Fibroblast of villous mesenchyme (primary cell): ENCODE measurements at places on chromosomes 12 and 14.

GRCh38 chr14:95855606-95856005 is 21.0 kb upstream of the TUNAR start:
- DNase-seq = no peak

DNA sequence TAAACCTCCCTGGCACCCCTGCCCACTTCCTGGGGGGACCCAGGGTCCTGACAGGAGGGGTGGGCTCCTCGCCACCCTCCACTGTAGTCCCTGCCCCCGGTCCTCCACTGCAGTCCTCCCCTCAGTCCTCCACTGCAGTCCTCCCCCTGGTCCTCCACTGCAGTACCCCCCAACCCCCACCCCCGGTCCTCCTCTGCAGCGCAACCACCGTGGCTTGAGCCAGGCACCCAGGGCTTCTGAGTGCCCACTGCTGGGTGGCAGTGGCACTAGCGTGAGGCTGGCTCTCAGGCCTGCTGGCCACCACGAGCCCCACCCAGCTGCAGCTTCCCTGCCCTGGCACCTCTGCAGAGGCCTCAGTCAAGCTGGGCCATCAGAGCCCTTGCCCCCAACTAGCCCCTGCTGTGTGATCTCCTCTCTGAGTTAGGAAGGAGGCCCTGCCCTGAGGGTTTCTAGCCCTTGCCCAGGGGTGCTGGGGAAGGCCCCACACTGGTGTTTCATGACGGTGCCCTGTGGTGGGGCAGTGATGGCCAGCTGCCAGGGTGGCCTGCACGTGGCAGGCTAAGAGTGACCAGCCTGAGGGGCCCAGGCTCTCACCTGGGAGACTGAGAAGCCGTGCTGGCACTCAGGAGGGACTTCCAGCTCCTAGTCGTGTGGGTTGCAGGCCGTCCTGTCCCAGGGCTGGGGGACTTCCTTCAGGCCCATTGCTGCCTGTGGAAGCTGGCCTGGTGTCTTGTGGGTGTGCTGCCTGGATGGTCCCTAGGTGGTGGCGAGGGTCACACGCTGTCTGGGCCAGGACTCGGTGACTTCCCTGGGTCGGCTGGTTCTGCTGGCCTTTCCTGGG is 9.7 kb downstream of the CEP170B start:
- no peak for DNase-seq

DNA sequence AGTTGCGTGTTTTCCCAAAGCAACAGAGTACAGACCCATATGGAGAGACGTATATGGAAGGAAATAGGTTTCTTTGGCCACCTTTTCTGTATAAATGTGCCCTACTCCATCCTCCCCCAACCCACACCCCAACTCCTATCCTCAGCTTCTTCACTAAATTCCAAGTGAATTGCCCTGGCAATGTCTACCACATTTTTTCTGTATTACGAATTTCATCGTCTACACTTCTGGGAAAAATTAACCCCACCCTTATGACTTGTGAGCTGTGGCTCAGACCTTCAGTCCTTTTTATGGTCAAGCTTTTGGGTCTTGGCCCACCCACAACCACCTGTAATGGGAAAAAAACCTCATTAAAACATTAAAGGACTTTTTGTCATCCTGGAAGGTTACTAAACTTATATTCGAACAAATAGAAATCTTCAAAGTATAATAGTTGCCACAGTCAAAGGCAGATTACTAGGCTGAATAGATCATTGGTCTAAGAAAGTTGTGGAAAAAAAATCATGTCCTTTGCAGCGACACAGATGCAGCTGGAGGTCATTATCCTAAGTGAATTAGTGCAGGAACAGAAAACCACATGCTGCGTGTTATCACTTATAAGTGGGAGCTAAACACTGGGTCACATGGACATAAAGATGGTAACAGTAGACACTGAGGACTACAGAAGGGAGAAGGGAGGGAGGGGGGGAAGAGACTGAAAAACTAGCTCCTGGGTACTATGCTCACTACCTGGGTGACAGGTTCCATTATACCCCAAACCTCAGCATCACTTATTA is 15.7 kb upstream of the NFKBIA start:
- peak; percentile 45 for DNase-seq

- DNase-seq = no peak
These were observed 51.9 kb upstream of the KCNMB4 start for GRCh38 chr12:70314145-70314544.

- peak; percentile 80 for DNase-seq
These were observed 92.9 kb downstream of the FAR2 start for GRCh38 chr12:29241821-29242591.

DNA sequence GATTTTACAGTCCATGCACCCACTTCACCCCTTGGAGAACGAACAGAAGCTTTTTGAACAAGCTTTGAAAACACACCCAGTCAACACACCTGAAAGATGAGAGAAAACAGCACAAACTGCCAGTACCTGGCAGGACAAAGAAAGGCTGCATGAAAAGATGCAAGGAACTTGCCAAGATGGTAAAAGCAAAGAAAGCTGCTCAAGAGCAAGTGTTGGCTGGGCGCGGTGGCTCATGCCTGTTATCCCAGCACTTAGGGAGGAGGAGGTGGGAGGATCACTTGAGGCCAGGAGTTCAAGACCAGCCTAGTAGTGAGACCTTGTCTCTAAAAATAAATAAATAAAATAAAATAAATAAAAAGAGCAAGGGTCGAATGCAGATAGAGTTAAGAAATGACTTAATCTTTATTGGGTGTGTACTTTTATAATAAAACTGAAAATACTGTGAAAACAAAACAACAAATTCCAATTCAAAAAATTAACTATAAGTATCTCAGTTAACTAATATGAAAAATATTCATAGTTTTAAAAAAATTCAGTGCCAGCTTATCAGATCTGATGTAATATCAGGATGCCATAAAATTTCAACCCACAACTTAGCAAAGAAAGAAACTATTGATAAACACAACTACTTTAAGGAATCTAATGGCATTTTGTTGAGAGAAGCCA is 59.2 kb downstream of the HECTD4 start:
- DNase-seq = no peak

- no peak for DNase-seq
These were observed 83.0 kb downstream of the TTC7B start for GRCh38 chr14:90733139-90733808.

DNA sequence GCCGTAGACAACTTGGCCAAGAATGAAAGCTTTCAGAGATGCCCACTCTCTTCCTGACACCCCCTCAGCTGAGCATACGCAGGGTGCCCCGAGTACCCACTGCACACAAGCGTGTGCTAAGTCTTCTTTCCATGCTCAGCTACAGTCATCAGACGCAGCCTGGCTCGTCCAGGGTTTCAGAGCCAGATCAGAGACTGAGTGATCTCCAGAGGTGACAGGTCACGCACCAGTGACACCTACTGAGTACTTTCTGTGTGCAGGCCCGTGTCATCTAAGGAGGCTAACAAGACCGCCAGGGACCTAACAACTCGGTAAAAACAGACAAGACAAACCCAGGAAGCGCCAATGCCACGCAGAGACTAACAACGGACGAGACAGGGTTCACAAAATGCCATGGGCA is 25.1 kb downstream of the STX2 start:
- no peak for DNase-seq

DNA sequence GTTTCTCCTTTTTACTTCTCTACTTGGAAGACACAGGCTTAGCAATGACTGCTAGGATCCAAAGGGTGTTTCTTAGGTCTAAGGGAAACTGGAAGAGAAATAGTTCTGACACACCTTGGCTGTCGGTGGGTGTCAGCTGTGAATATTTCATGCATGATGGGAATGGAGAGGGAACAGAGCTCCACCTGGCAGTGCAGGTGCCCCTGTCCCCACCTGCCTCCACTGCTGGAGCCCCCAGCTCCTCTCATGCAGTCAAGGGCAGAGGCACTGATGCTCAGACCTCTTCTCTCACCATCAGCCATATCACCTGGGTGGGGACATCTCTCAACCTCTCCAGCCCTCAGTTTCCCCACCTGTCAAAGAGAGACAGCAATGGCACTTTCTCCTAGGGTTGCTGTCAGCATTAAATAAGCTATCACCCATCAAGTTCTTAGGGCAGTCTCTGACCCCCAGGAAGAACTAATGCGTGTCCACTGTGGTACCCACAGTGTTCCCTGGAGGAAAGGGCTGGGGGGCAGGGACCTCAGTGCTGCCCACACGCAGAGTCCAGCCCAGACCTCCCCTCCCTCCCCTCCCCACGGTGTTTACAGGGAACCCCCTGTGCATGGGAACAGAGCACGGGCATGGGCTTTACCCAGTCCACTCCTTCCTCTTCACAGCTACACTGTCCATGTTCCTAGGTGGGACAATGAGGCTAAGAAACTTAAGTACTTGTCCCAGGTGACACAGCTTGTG is 69.1 kb downstream of the C14orf132 start:
- no peak for DNase-seq

- peak; percentile 47 for DNase-seq
These were observed 276.8 kb upstream of the TMPO start for GRCh38 chr12:98238515-98239130.

- peak; percentile 29 for DNase-seq
These were observed 33.1 kb downstream of the CD9 start for GRCh38 chr12:6233121-6233971.

DNA sequence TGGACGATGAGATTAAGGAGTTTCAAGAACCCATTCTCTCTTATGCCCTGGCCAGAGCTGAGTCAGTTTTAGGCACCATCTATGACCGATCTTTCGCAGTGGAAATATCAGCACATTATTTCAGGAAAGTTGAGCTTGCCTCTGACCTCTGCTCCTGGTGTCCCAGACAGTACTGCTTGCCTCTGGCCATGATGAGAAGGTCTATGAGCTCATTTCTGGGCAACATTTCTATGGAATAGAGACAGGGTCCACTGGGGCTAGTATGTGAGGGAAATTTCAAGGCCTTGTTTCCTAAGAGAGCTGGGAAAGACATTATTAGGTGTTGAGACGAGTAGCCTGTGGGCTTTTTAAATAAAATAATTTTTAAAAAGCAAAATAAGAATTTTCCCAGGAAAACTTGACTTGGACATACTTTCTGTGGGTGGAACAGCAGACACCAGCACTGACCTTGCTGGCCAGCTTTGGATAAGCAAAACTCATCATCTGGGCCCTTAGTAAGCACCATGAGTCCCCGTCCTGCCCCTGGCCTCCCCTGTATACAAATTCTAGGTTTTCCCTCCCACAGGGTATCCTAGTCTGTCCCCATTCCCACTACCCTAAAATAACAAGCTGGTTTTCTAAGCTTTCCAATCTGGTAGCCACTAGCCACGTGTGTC is 43.4 kb downstream of the DIO2 start:
- no peak for DNase-seq

DNA sequence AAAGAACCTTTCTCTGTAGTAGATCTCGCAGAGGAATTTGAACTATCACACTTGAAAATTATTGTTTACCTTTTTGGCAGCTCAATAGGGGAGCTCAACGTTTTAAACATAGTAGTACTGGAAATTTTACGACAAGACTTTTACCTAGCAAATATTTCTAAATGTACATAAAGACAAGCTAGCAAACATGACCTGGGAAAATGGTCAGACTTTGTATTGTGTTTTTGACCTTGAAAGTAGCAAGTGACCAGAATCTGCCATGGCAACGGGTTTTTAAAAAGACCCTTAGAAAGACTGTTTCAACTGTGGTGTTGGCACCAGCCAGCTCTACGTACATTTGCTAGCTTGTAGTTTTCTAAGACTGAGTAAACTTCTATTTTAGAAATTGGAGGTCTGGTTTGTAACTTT is 20.2 kb upstream of the A2M start:
- DNase-seq = no peak

DNA sequence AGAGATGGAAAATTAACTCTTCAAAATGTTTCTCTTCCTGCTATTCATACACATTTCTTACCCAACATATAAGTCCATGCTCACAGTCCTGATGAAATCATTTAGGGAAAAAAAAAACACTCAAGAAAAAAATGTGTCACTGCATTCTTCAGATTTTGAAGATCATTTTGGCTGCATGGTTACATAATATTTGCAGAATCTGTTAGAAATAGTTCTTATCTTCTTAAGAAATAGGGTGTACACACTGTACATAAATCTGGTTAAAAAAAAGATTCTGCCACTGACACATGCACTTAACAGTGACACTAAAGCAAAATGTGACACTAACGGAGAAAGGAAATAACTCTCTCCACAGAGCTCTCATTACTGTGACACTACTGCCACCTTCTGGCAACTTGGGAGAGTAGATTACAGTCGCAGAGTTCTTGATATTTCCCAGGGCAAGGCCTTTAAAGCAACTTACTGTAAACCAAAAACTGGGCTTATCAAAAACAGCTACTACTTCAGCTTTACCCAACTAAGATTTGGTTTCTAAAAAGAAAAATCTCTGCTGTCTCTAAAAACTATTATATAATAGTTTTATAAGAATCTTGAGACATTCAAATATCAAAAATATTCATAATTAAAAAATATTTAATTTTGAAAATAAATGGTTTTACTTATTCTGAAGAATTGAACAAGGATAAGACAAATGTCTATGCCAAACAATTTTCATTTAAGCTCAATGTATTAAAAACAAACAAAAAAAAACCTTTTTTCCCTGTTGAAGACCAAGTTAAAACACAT is 65.0 kb downstream of the SETD3 start:
- DNase-seq = peak; percentile 85

DNA sequence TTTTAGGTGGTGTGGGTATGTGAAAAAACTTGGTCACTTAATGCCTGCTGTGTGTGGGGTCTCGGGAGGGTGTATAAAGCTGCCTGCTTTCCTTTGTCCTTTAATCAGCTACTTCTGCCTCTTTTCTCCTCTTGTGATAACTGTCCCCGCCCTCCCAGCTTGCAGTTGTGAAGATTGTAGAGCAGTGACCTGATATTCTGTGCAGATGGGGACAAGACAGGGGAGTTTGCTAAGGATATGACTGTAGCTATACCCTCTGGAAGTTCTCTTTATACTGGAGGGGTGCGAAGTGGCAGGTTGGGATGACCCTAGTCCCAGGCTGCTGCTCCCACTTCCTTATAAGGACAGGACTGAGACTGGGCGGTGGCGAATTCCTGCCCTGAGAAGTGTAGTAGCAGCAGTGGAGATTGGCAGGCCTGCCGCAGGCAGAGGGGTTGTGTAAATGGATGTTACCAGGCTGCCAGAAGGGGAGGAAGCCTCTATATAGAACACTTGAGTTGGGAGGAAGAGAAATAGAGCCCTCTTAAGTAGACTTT is 835 bp downstream of the MYL6 start:
- peak; percentile 76 for DNase-seq

GRCh38 chr14:102097441-102098135 is 10.7 kb upstream of the HSP90AA1 start:
- DNase-seq = no peak

- DNase-seq = peak; percentile 99
These were observed 203.2 kb downstream of the ZFP36L1 start for GRCh38 chr14:68589447-68590200.

DNA sequence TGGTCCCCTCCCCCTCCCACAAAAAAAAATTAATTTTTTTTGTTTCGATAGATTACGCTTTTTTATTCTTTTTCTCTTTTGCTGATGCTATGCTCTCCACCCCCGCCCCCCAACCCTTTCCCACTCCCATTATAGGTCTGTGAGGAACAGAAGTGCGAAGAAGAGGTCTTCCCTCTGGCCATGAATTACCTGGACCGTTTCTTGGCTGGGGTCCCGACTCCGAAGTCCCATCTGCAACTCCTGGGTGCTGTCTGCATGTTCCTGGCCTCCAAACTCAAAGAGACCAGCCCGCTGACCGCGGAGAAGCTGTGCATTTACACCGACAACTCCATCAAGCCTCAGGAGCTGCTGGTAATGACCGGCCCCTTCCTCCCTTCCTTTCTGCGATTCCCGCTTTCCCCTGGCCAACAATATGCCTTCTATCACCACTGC is 2.3 kb downstream of the CCND2 start:
- no peak for DNase-seq

GRCh38 chr12:92110083-92110640 is 35.5 kb downstream of the BTG1 start:
- DNase-seq = no peak
